ENCODE measurements at places on chromosomes 16 and 17.
A peak's percentile ranks its signal among the peaks of the same experiment; 100 is the strongest.

DNA sequence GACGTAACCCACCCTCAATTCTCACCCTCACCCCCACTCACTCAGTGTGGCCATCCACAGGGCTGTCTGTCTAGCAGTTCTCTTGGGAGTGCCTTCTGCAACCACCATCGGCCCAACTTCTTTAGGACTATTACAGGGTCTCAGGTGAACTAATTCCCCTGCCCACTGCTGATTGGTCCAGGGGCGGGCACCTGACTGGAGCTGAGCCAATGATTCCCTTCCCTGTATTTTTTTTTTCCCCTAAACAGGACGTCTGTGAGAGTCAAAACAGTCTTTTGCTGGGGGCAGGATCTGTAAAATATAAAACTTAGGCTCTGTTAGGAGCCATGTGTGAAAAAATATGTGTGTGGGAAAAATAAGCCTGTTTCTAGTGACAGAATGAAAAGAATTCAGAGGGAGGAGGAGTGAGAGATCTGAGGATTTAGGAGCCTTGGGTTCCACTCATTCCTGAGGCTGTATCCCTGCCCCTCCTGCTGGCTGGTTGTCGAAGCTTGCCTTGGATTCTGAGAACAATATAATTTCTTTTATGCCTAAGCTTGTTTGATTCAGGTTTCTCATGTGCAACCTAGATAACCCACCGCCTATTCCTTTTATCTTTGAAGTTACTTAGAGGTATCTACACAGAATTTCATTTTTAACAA is 115.0 kb downstream of the SPACA3 start:
- DNase-seq = no peak

DNA sequence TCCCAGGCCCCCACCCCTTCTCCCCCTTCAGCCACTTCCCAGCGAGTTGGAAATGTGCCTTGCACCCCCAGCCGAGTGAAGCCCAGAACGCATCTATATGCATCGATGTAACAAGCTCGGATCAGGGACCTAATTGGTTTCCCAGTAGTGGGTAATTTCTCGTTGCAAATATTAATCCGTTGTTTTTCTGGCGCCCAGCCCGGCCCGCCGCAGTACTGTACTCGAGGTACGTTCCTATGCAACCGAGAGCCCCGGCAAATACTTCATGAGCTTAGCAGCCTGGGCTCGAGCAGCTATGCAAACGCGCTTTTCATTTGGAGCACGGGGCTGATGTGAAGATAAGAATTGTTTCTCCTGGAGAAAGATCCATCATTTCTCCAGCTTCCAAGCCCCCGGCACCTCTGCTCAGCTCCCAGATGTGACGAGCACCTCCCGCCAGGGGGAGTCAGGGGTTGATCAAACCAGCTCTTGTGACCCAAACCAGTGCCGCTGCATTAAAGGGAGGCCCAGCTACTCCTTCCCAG is 229.8 kb downstream of the KATNIP start:
- DNase-seq = peak; percentile 24

GRCh38 chr17:50096092-50096491 is 941 bp downstream of the PDK2 start:
- DNase-seq = no peak

GRCh38 chr17:53949473-53950090 is 126.9 kb downstream of the KIF2B start:
- no peak for DNase-seq

DNA sequence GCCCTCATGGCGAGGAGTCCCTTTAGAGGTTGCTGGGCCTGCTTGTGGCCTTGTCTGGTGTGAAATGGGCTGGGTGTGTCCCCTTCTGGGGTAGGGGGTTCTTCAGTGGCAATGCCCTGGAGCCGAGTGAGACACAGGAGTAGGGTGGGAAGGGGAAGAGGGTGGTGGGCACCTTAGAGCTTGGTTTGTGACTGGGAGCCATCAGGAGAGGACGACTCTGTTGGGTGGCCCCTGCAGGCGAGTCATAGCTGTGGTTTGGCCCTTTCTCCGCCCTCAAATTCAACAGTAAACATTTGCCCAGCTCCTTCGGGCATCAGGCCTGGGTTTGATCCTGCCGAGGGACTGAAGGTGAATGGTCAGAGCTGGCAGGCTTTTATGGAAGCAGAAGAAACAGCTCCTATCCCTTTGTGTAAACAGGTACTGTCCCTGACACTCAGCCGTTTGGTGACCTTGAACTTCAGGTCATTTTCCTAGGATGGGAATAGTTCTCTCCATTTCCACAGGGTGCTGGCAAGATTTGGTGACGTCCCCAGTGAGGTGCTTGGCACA is 2.9 kb downstream of the E4F1 start:
- DNase-seq = no peak

DNA sequence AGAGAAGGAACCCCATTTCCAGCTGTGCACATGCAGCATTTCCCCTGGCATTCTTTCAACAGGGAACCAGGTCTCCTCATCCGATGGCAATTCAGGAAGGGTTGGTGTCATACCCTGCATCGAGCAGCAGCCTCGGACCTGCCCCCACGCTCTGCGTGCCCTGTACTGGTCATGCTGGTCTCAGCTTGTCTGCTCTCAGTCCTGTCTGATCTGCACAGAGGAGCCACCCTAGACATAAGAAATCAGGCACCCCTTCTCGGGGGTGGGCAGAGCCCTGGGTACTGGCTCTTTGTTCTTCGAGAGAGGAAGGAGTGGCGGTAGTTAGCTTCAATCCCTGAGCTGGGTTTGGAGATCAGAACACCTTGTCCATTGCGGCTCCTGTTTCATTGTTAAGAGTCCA is 162.0 kb upstream of the RPH3AL start:
- DNase-seq = no peak

- DNase-seq = no peak
Observed at GRCh38 chr17:68089881-68090280, 54.3 kb downstream of the KPNA2 start.

- no peak for DNase-seq
Observed at GRCh38 chr17:59362811-59363205, 31.4 kb downstream of the YPEL2 start.

DNA sequence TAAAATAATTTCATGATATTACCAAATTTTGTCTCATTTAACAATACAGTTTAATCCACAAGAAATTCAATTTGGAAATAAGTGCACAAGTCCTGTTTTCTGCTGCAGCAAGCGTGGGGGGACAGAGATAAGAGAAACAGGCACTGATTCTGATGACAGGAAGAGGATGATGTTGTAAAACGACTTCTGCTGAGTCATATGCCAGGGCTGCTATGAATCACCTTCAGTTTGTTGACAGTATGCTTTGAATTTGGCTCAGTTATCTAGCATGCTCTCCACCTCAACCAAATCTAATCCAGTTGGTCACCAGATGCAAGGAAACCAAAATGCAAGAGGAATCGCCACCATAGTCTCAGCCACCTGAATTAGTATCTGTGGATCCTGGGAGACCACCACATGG is 244.1 kb upstream of the MON1B start:
- DNase-seq = no peak

- no peak for DNase-seq
Observed at GRCh38 chr17:43784628-43785101, 4.4 kb downstream of the CFAP97D1 start.

- DNase-seq = no peak
Observed at GRCh38 chr17:27667656-27668487, 36.9 kb downstream of the LGALS9 start.

DNA sequence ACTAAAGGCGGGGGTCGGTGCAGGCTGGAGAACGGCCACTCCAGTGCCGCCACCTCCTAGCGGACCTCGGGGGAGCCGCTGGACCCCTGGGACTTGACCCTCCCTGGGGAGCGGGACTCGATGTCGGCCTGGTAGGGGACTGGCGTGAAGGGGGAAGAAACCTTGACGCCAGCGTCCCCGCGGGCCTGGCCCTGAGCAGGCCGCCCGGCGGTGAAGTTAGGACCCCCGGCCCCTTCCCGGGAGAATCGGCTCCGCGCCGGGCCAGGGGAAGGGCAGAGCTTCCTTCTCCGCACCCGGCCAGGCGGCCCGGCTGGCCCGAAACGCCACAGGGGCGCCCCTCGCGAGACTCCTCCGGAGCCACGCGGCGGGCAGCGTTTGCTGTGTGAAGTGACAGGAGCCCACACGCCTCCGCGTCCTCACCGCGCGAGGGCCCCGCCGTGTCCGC is 389 bp downstream of the DUS1L start:
- DNase-seq = no peak

DNA sequence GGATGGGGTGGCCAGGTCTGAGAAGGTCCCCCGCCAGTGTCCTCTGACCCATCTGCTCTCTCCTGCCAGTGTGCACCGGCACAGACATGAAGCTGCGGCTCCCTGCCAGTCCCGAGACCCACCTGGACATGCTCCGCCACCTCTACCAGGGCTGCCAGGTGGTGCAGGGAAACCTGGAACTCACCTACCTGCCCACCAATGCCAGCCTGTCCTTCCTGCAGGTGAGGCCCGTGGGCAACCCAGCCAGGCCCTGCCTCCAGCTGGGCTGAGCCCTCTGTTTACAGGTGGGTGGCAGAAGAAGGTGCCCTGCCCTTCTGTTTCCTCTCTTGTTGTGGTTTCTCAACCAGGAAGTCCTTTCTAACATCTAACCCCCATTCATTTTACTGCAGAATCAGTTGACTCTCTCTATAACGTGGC is 7.1 kb downstream of the ERBB2 start:
- no peak for DNase-seq

GRCh38 chr16:58655215-58655596 is 25.6 kb upstream of the CNOT1 start:
- DNase-seq = no peak

DNA sequence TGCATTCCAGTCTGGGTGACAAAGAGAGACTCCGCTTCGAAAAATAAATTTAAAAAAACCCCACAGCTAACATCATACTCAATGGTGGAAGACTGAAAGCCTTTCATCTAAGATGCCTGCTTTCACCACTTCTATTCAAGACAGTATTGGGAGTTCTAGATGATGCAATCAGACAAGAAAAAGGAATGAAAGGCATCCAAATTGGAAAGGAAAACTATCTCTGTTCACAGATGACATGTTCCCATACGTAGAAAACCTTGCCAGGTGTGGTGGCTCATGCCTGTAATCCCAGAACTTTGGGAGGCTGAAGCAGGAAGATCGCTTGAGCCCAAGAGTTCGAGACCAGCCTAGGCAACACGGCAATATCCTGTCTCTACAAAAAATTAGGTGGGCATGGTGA is 31.1 kb downstream of the RANBP10 start:
- DNase-seq = no peak

GRCh38 chr17:75720656-75721462 is at the start of gene ITGB4:
ITGB4 (plus strand) TSS chr17:75721459; CDS start chr17:75724704, 3,245 bp downstream.
- DNase-seq = peak; percentile 21

- no peak for DNase-seq
Observed at GRCh38 chr17:72387487-72387886, 266.7 kb downstream of the SOX9 start.

- DNase-seq = no peak
Observed at GRCh38 chr17:22435231-22435974, 743.1 kb downstream of the KCNJ18 start.

GRCh38 chr17:27651411-27652345 is 20.7 kb downstream of the LGALS9 start:
- peak; percentile 47 for DNase-seq

- no peak for DNase-seq
Observed at GRCh38 chr17:16048811-16049449, 49.3 kb downstream of the TTC19 start.

DNA sequence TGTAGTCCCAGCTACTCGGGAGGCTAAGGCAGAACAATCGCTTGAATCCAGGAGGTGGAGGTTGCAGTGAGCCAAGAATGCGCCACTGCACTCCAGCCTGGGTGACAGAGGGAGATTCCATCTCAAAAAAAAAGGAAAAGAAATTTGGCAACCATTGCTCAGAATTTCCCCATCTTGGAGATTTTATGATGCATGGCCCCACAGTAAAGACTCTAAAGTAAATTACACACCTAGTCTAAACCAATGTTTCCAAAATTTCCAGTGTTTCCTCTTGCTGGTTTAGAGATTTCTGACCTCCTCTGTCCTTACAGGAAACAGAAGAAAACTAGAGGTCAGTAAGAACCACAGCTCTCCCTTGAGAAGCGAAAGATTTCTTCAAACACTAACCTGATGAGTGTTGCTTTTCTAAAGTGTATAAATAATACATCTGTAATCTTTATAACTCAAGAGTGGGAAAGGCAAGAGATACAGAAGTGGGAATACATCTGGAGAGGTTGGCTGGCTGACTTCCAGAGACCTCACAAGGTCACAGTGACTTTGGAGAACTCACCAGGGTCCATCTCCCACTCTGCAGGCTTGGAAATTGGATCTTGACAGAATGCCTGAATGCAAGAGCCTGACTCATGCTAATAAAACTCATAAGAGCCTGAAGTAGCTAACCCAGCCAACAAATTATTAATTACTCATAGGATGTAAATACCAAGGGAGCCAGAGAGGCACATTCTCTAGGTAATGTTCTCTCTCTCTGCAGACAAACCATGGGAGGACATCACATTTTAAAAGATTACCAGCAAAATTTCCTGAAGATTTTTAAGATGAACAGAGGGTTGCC is 8.8 kb downstream of the ADAT1 start:
- no peak for DNase-seq

- no peak for DNase-seq
Observed at GRCh38 chr17:16962804-16963203, 9.1 kb downstream of the TNFRSF13B start.

DNA sequence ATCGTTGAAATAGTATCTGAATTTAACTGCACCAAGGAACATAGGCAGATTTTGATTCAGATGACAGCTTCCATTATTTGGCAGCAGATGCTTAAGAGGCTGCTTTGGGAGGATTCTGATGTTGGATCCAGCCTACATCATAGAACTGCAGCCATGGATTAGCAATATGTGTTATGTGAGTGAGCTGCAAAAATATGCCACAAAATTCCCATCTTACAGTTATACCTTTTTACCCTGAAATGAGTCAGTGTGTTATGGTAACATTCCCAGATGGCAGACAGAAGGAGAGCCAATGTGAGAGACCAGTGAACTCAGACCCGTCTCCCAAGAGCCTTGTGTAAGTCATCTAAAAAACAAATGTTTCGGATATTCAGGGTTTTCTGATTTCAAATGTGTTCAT is 206.1 kb downstream of the CDH13 start:
- no peak for DNase-seq

DNA sequence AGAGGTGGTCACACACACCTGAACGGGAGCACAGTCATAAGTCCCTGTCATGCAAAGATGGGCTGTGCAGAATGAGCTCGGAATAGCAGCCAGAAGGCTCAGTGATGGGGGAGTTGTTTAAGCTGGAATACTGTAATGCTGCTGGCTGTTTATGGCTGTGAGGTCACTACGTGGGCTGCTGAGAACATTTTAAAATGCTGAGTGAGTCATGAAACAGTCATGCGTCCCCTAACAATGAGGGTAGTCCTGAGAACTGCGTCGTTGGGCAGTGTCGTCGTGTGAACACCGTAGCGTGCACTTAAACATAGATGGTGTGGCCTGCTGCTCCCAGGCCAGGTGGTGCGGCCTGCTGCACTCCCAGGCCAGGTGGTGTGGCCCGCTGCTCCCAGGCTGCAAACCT is 39.7 kb downstream of the TBCD start:
- DNase-seq = no peak
